Foreskin keratinocyte (primary cell): ENCODE measurements at places on chromosomes 5 and 9. TPM values are rescaled to one million over a fixed set of nuclear protein-coding genes. Genes with fewer than 3 reads are reported as not detected.
A peak's percentile ranks its signal among the peaks of the same experiment; 100 is the strongest.

TTC33 gene
- total RNA-seq = 10.4 and 10.5 TPM in 2 replicates

GRCh38 chr9:105118636-105119035 is 125.8 kb upstream of the SLC44A1 start:
- DNase-seq = peak; percentile 47

DNA sequence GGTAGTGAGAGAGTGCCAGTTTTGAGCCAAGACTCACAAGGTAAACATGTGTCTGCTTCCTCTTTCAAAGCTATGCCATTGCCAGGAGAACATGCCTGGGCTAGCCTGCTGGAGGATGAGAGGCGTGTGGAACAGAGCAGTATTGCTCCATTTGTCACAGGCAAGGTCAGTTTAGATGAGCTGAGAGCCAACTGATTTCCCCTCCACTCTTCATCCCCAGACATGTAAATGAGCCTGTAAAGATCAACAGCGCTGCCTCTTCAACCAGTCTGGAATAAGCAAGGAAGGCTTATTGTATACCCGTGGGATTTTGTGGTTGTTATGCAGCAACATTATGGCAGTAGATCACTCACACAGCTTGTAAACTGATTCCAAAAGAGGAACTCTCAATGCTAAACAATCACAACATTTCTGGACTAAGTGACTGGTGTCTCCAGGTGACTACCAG is 8.2 kb upstream of the GDNF start:
- DNase-seq = peak; percentile 87

- no peak for DNase-seq
These were observed 16.4 kb downstream of the DAP start for GRCh38 chr5:10744681-10745080.

- DNase-seq = no peak
These were observed 135.1 kb downstream of the KIF4B start for GRCh38 chr5:155148694-155149093.

DNA sequence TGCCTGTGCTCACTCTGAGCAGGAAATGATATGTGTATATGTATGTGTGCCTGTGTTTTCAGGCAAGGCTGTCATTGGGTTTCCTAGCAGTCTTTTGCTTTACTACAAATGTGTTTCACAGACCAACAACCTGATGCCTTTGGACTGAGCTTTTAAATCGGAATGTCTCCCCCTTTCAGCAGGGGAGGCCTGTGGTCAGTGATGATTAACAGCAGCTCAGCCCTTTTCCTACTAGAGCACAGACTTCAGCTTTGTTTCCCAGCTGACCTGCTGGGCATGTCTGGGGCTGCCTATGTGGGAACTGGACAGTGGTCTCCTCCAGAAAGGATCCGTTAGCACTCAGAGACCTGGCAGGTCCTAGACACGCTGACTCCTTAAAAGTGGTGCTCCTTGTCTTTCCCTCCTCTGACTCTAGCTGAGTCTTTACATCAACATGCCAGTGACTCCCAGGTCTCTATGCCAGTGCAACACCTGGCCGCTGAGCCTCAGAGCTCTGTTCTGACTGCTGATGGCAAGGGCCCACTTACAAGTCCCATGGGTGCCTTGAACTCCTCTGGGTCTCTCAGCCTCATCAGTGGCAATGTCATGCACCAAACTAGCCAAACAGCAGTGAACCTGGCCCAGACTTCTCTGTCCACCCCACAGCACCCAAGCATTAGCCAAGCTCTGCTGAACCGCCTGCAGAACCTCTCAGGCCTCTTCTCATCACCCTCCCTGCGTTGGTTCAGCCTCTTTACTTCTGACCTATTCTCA is 7.7 kb downstream of the MACROH2A1 start:
- no peak for DNase-seq

- no peak for DNase-seq
These were observed 161.8 kb upstream of the CLINT1 start for GRCh38 chr5:158020555-158021418.

DNA sequence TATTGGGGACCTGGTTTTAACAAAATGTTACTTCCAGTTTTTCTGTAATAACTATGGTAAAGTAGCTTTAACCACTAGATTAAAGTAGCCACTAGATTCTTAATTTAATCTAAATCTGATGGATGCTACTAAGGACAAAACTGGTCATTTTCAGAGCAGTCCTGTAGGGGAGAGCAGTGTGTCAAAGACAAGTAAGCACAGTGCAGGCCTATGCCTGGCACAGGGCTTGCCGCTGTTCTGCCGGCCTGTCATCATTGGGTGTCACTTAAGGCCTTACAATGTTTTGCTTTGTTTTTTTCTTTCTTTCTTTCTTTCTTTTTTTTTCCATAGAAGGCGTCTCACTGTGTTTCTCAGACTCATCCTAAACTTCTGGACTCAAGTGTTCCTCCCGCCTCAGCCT is 53.0 kb upstream of the NXNL2 start:
- no peak for DNase-seq

GRCh38 chr5:157744051-157745011 is 819 bp downstream of the LSM11 start:
- DNase-seq = no peak

- no peak for DNase-seq
These were observed 416.6 kb upstream of the CLINT1 start for GRCh38 chr5:158275511-158275910.

- DNase-seq = no peak
These were observed 453.3 kb downstream of the BNC2 start for GRCh38 chr9:16417161-16417560.

DNA sequence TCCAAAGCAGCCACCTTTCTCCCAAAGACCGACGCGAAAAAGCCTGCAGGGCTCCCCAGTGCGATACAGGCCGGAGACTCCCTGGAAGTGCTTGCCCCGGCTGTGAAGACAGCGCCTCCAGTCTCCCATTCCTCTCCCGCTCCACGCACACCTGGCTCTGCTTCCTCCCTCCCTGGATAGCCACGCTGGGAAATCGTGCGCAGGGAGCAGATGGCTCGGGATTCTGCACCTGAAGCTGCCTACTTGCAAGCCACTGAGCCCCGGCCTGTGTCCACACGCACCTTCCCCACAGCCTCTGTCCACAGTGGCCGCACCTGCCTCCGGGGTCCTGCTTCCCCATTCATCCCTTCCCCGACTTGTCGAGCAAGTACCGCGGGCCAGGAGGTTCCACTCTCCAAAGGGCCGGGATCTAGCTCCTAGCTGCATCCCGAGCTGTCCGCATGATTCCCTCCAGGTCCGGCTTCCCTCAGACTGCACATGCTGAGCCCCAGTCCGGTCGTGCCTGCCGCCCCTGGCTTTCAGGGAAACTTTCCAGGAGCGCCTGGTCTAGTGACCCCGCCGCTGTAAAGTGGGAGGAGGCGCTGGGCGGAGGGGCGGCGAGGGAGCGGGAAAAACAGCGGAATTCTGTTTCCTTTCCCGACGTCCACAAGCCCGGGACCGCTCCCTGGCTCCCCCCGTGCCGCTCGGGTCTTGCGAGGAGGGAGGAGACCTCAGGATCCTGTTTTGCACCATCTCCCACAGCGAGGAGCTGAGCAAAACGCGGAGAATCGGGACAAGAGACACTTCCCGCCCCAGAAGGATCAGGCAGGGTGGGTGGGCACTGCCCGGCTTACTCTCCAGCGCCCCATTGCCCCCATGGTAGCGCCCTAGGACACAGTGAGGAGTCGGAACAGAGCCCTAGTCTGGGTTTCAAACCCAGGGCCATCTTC is 2.0 kb downstream of the SEMA6A start:
- DNase-seq = no peak

- DNase-seq = no peak
These were observed 7.6 kb downstream of the TTC39B start for GRCh38 chr9:15299374-15299939.

GRCh38 chr9:4366591-4367330 is 66.9 kb upstream of the GLIS3 start:
- no peak for DNase-seq

SOWAHA gene
- 0.03 and 0.07 TPM in 2 replicates for total RNA-seq

SLC23A1 gene
- total RNA-seq = not detected in 2 replicates

TMEM141 gene
- total RNA-seq = 107 and 108 TPM in 2 replicates

TRIP13 gene
- total RNA-seq = 43.4 and 58.3 TPM in 2 replicates

DNA sequence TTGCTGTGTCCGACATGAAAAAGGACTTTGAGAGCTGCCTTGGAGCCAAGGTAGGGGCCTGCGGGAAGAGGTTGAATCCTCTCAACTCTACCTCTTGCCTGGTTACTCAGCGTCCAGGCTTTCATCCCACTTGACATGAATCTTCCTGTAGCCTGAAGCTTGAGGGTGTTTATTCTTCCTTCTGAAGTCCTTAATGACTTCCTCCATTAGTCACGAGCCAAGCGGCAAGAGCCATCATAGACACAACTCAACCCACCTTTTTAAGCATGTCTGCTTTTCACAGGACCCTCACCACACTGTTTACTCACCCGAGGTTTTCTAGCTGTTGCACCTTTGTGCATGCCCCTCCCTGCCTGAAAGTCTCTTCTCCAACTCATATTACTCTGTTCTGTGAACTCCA is 40.2 kb downstream of the ACO1 start:
- DNase-seq = no peak

STKLD1 gene
- 0.24 and 0.49 TPM in 2 replicates for total RNA-seq

DNA sequence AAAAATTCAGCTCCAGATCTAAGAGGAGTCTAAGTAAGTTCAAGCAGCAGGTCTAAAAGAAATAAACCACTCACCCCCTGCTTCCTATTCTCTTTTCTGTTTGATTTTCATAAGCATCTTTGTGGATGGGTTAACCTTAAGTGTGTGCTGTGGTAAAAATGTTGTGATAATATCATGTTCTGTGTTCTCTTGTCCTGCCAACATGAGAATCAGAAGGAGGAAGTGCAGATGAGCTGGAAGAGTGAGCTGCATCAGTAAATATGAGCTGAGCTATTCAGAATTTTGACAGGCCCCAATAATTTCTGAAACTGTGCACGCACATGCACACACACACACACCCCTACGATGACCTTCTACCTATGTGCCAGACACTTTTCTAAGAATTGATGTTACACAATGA is 186.5 kb upstream of the ANKRD55 start:
- DNase-seq = no peak

- DNase-seq = no peak
These were observed 34.6 kb downstream of the MARVELD2 start for GRCh38 chr5:69449511-69449910.

GRCh38 chr5:39876146-39876545 is 451.4 kb upstream of the DAB2 start:
- no peak for DNase-seq

FGFR4 gene
- 5.5 and 8.3 TPM in 2 replicates for total RNA-seq

JAKMIP2 gene
- not detected in 2 replicates for total RNA-seq

- DNase-seq = no peak
These were observed 20.2 kb downstream of the HNRNPH1 start for GRCh38 chr5:179603308-179603707.

LTC4S gene
- total RNA-seq = 0.60 and 0.71 TPM in 2 replicates

- DNase-seq = no peak
These were observed 26.9 kb upstream of the ITGA1 start for GRCh38 chr5:52760695-52761366.

ARSI gene
- 4.7 and 5.0 TPM in 2 replicates for total RNA-seq

MYMK gene
- not detected in 2 replicates for total RNA-seq

DMGDH gene
- total RNA-seq = 0.07 and 0.17 TPM in 2 replicates

- no peak for DNase-seq
These were observed 123.9 kb downstream of the FOCAD start for GRCh38 chr9:20808002-20808401.

GIN1 gene
- 4.8 and 5.7 TPM in 2 replicates for total RNA-seq

SPARC gene
- total RNA-seq = 459 and 490 TPM in 2 replicates

DNA sequence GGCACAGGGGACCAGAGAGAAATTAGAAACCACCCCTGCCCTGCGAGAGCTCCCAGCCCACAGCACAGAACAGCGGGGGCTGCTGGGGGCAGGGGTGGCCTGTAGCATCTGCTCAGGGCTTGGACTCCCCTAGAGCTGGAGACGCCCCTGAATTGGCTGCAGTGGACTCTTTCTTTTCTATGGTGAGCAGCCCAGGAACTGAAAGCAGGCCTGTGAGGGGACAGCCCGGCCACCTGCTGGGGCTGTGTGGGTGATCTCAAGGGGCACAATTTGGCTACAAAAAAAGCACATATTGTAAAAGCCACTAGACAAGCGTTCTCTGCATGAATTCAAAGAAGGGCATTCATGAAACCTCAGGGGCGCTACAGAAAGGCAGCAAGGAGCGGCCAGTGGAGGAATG is 57.5 kb upstream of the ICE1 start:
- no peak for DNase-seq

C5orf34 gene
- total RNA-seq = 5.4 and 6.4 TPM in 2 replicates

WNT8A gene
- total RNA-seq = not detected in 2 replicates

GRCh38 chr5:140328036-140328764 is 18.2 kb downstream of the HBEGF start:
- no peak for DNase-seq

GRCh38 chr5:41371738-41372137 is 138.7 kb downstream of the PLCXD3 start:
- peak; percentile 56 for DNase-seq

DNA sequence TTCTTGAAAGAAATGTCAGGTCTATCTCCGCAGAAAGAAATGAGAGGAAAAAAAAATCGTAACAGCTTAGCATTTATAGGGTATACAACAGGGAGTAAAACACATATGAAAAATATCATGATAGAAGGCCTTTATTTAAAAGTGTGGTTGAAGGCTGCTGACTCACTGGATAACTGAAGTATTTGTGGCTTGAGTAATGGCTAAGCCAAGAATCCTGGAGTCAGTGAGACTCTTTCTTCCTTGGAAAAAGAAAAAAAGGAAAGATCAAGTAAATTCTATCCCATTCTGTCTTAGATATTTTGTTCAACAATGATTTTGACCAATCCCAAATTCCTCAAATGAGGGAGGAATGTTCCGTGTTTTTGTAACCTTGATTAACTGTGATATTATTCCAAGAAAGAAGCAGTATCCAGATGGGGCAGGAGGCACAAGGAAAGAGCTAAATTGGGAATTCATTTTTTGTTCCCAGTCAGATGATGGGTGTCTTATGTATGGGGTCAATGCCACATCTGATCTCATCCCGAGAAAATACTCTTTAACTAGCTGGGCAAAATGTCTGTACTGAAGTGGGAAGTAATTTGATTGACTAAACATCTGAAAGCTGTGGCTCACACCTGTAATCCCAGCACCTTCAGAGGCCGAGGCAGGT is 64.3 kb upstream of the MYO10 start:
- DNase-seq = peak; percentile 83

GRCh38 chr9:16147726-16148125 is 594.9 kb downstream of the CCDC171 start:
- DNase-seq = no peak

GRCh38 chr9:7387840-7388239 is 411.7 kb downstream of the DMAC1 start:
- no peak for DNase-seq

DNA sequence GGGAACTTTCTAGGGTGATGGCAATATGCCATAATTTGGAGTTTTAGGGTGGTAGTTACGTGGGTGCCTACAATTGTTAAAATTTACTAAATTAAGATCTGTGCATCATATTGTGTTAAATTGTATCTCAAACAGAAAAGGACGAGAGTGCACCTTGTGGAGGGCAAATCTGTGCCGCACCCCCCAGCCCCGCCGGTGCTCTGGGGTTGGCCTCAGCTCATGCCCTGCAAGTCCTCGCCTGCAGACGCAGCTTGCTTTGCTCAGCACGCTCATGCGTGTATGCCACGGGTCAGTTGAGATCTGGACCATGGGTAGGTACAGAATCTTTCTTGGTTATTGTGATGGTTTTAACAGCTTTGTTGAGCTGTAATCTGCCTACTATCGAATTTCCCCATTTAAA is 33.7 kb upstream of the FCN1 start:
- DNase-seq = no peak
